ENCODE measurements at places on chromosomes 1 and 21.

DNA sequence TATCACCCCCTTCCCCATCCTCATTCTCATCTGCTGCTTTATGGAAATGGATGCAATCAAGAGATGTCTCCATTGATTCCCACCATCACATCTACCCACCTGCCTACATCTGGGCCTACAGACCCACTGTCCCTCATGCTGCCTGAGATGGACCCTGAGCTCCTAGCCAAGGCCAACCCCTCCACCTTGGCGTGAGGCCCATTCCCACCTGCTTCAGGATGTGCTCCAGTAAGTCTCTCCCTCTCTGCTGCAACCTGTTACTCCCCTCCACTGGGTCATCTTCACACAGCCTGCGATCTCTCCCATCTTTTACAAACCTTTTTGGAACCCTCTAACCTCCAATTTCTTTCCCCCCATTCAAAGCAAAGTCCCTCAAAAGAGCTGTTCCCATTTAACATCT is 4.5 kb upstream of the GALE start:
- no peak for DNase-seq

GRCh38 chr1:94012708-94013366 is 103.6 kb upstream of the GCLM start:
- no peak for DNase-seq

DNA sequence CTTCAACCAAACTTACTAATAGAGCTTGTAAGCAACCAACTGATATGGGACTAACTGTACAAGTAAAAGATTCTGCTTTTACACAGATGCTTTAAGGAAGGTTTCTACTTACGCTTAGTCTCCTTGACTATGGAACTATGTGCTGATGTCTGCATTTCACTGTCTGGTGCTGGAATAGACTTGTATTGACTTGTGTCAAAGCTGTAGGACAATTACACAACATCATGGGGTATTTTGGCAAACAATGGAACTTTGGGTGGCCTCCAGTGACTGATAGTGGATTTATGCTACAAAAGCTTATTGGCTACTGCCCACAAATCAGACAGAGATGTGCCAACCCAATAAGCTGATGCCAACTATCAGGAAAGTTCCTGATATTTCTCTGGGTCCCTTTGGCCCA is 10.6 kb downstream of the CBR1 start:
- no peak for DNase-seq

DNA sequence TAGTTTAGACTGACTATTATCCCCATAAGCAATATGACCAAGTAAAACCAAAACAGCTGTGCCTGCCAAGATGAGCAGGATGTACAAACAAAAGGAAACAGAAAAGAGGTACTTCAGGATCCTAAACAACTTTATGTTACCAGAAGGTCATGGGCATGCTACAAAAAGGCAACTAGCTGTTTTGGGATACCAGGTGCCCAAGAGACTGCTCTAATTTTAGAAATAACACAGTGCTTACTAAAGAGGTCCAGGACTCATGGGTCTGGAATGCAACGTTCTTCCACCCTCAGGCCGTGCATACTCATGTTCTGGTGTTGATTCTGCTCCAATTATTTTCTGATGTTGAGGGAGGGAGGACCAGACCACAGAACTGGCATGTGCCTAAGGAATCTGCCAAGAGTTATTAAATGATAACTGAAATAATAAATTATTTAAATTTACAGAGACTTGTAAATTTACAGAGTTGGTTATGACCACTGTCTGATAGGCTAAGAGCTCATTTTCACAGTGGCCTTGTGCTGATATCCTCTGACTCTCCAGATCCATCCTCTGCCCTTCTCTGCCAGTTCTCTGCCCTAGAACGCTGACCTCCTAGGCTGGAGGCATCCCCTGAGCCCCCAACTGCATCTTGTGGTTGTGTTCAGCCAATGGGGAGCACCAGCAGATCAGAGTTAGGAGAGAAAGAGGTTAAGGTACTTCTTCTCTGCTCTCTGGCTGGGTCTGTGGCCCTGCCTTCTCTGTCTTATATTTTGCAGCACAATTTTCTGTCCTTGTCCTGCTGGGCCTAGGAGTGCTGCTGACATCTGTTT is 37.7 kb upstream of the BCL10 start:
- no peak for DNase-seq

DNA sequence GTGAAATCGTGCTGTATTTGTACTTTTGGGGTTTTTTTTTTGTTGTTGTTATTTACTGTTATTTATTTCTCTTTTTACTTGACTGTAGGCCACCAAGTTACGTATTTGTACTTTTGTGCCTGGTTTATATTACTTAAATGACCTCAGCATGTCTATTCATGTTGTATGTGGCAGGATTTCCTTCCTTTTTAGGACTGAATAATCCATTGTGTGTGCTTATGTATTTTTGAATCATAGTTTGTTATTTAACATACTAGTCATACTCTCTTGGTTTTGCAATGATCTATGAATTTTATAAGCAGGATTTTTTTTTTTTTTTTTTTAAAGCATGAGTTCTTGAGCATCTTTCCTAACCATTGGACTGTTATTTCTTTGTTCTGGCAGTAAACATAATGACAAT is 51.2 kb downstream of the RNF2 start:
- no peak for DNase-seq

DNA sequence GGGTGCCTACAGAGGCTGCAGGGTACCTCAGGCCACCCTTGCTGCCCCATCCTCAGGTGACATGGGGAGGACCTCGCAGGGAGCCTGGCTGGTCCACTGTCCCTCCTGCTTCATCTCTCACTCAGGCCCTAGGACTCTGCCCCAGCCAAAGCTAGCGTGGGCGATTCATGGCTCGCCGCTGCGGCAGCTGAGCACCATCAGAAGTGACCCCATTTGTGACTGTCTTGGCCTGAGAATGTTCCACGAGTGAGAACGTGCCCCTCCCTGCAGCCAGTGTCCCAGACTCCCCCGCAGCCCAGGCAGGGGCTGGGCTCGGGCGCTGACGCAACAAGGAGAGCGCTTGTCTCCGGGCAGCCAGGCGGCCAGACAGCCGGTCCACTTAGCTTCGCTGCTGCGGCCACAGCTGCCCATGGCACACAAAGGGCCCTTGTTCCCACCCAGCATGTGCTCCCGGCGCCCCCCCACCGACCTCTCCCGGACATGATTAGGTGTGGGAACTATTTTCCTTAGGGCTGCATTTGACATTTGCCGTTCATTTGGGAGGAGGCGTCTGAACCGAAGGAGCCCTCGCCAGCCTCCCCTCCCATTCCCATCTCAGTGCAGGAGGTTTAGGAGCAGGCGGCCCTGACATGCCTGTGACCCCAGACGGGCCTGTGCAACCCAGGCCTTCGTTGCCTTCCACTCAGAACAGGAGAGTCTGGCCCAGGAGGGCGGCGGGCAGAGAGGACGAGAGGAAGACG is 19.3 kb upstream of the POFUT2 start:
- DNase-seq, result no peak

DNA sequence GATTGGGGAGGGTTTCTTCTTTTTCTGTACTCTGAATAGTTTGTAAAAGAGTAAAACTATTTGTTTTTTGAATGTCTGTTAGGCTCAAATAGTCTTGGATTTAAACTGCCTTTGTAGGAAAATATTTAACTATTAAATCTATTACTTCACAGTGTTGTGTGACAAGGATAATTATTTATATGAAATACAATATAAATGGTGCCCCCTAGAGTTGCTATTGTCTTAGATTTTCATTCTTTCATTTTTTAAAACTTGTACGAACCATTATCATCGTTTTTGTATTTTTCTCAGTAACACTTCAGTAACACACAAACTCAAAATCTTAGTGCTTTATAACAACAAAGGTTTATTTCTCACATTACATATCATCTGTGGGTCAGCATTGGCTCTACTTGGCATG is 37.4 kb downstream of the C1orf185 start:
- DNase-seq, result no peak

- peak; percentile 72 for DNase-seq
Measured at GRCh38 chr1:95653618-95654017, 419.6 kb downstream of the RWDD3 start.

- no peak for DNase-seq
Measured at GRCh38 chr1:1246577-1247340, at the start of gene C1QTNF12. C1QTNF12 (minus strand) TSS chr1:1246722; CDS start chr1:1246690, 32 bp downstream.

- DNase-seq, result no peak
Measured at GRCh38 chr1:185739967-185740366, 5.8 kb downstream of the HMCN1 start.

GRCh38 chr1:64166629-64167028 is 36.8 kb upstream of the UBE2U start:
- DNase-seq, result no peak

GRCh38 chr1:175599212-175599705 is 144.1 kb downstream of the TNR start:
- DNase-seq, result no peak

DNA sequence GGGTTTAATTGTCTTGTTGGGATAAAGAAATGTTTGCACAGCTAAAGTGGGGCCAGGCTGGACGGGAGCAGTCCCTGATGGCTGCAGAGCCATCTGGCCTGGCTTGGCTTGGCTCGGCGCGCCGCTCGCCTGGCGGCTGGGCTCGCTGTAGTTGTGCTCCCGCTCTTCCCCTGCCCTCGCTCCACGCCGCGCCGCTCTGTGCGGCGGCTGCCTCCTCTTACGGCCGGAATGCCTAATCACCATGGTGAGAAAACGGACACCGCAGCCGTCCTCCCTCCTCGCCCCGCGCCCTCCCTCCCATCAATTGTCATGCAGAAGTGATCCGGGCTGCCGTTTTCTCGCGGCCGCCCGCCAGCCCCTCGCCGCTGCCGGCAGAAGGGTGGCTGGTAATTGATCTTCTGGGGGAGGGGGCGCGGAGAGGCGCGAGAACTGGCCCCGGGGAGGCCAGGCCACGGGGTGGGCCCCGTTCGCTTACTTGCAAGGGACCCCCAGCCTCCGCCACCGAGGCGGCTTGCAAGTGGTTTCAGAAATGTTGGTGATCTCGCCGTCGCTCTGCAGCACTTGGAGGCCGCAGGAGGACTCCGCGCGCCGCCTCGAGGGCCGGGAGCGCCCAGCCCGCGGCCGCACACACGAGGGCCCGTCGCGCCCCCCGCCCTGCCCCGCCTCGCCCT is 12.4 kb downstream of the RNF220 start:
- peak; percentile 47 for DNase-seq

DNA sequence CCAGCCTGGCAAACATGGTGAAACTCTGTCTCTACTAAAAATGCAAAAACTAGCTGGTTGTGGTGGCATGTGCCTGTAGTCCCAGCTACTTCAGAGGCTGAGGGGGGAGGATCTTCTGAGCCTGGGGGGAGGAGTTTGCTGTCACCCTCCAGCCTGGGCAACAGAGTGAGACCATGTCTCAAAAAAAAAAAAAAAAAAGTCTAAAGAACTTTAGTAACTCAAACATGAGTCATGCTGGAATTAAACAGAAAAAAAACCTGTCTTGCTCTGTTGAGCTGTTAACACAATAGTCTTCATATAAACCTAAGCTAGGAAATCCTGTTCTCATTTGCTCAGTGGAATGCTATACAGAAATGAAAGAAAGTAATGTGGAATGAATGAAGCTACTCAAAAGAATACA is 16.7 kb upstream of the DISP1 start:
- no peak for DNase-seq

DNA sequence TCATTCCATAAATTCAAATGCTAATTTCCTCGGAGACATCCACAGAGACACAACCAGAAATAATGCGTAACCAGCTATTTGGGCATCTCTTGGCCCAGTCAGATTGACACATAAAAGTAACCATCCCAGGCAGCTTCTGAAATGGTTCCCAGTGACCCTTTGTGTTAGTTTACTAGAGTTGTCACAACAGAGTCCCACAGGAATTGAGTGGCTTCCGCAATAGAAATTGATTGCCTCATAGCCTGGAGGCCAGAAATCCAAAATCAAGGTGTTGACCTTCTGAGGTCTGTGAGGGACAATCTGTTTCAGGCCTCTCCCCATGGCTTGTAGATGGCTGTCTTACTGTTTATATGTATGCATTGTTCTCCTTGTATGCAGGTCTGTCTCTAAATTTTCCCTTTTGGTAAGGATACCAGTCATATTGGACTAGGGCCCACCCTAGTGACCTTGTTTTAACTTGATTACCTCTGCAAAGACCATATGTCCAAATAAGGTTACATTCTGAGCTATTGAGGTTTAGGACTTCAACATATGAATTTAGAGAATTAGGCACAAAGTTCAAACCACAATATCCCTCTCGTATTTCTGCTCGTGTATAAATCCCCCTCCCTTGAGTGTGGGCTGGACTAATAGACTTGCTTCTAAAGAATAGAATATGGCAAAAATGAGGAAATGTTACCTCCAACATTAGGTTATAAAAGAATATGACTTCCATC is 78.2 kb upstream of the FGGY start:
- DNase-seq, result no peak

DNA sequence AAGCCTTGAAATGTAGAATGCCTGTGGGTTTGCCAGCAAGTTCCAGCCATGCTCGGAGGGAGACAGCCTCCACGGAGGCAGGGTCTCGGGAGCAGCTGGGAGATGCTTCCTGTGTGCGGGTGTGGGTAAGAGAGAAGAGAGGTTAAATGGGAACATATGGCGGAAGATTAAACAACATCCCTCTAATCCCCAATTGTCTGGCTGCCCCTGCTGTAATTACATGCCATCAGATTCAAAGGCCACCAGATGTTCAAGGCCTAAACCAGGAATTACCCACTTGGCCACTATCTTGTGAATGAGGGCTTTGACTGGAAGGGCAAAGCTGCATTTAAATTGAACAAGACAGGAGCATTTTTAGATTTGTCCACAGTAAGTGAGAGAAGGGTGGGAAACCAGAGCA is 81.4 kb upstream of the BACE2 start:
- DNase-seq, result peak; percentile 69

- DNase-seq, result no peak
Measured at GRCh38 chr1:31548534-31548906, 27.8 kb upstream of the TINAGL1 start.

Data from DMS 273 treated with DMSO at 0.1 percent for 48 hours (cell line).